ENCODE measurements at places on chromosomes 11 and 22. TPM values are rescaled to one million over a fixed set of nuclear protein-coding genes. Genes with fewer than 3 reads are reported as not detected.

Gene DEFB131B
- total RNA-seq = not detected

- peaks cover 16% of the 10 kb centered on the region for H3K4me1 ChIP-seq
- no peaks in the 10 kb centered on the region for H3K36me3 ChIP-seq
- no peak for DNase-seq
- H3K4me3 ChIP-seq = no peak overlapping the region
- no peak overlapping the region for H3K27ac ChIP-seq
These were observed 5.4 kb downstream of the FJX1 start for GRCh38 chr11:35623621-35624168.

- H3K4me3 ChIP-seq = no peak overlapping the region
- DNase-seq = no peak
- H3K36me3 ChIP-seq = no peaks in the 10 kb centered on the region
- H3K27me3 ChIP-seq = peaks cover 10% of the 10 kb centered on the region
- H3K27ac ChIP-seq = no peak overlapping the region
These were observed 784 bp downstream of the SULT4A1 start for GRCh38 chr22:43861529-43861928.

DNA sequence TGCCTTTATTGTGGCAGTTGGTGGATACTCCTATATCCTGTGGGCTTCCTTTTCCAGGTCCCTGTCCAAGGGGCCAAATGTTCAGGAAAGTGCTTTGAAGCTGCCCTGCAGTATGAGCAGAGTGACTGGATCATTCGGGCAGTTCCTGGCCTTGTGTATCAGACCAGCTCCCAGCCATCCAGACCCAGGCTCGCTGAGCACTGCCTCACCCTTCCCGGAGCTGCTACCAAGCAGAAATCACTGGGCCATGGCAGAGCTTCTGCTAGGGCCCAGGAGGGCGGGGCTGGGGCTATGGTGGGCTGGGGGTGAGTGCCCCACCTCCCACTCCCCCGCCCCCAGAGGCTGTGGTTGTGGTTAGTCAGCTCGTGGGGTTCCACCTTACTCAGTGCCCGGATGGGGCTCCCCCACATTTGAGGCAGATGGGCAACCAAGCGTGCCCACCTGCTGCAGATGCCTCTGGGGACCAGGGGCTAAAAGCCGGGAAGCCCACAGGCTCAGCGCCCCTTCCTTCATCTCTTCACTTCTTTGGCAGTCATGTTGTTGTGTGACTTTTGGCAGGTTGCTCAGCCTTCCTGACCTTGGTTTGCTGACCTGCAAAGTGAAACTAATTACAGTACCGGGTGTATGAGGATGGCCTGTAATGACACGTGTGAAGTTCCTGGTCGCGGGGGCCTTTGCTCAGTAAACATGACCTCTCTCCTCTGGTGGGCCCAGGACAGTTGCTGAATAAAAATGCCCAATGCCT, 2.1 kb upstream of the LRRC32 start:
- peak overlapping the region; percentile 91 for H3K27ac ChIP-seq
- no peaks in the 10 kb centered on the region for H3K36me3 ChIP-seq
- H3K4me3 ChIP-seq = no peak overlapping the region
- H3K4me1 ChIP-seq = peaks cover 17% of the 10 kb centered on the region
- no peak for DNase-seq
- no peaks in the 10 kb centered on the region for H3K27me3 ChIP-seq

DNA sequence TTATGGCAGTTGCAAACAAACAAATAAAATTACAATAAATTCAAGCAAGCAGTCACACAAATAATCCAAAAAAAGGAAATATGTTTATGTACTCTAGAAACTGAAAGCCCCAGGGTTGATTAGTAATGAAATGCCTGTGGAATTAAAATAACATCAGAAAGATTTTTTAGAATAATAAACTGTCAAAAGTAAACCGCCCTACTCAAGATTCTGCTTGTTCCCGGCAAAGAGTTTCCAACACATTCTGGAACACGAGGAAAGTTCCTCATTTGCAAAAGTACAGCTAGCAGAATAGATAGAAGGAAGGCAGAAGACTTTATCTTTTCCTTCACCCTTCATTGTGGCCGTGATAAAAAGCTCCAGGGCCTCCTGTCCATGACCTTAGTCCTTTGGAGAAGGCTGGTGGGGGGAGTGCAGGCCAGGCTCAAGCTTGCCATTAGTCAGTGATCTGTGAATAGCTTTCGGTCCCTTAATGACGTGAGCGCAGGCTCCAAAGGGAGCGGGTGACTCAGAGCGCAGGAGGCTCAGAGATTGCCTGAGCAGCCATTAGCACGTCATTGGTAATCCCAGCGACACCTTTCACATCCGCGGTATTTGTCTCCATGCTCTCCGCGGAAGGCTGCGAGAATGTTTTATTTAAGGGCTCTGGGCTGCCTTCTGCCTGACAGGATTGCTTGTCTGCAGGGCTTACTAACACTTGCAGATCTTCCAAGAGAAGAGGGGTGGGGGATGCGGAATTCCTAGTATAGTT, 458.3 kb downstream of the METTL15 start:
- H3K27me3 ChIP-seq = no peaks in the 10 kb centered on the region
- peak overlapping the region; percentile 23 for H3K4me3 ChIP-seq
- peak overlapping the region; percentile 65 for H3K27ac ChIP-seq
- no peaks in the 10 kb centered on the region for H3K4me1 ChIP-seq
- DNase-seq = peak; percentile 91

- H3K36me3 ChIP-seq = no peaks in the 10 kb centered on the region
- DNase-seq = no peak
- no peaks in the 10 kb centered on the region for H3K4me1 ChIP-seq
- no peaks in the 10 kb centered on the region for H3K27me3 ChIP-seq
These were observed 851.7 kb downstream of the OPCML start for GRCh38 chr11:132680584-132680983.

GRCh38 chr22:25757686-25758085, 15.7 kb downstream of the MYO18B start:
- H3K27me3 ChIP-seq = no peaks in the 10 kb centered on the region
- no peak for DNase-seq
- H3K27ac ChIP-seq = peak overlapping the region; percentile 87
- H3K4me3 ChIP-seq = no peak overlapping the region
- H3K4me1 ChIP-seq = peaks cover 16% of the 10 kb centered on the region

Gene ABCG4
- total RNA-seq = not detected

Gene PLAAT5
- total RNA-seq = 0.21 TPM

Gene GRM5
- total RNA-seq = 10.2 TPM

- peaks cover 25% of the 10 kb centered on the region for H3K36me3 ChIP-seq
- DNase-seq = peak; percentile 94
- peaks cover 15% of the 10 kb centered on the region for H3K4me1 ChIP-seq
- peak within 1 kb of the TSS; percentile 88 for H3K4me3 ChIP-seq
- H3K27me3 ChIP-seq = no peaks in the 10 kb centered on the region
These were observed at the start of gene PPP1CA for GRCh38 chr11:67401495-67402191. Gene PPP1CA, minus strand, starts transcription at chr11:67401858. Its CDS starts 76 bp downstream, at chr11:67401782.

Gene MSANTD2
- total RNA-seq = 21.4 TPM

Gene TSPAN32
- total RNA-seq = 1.9 TPM

GRCh38 chr11:7905549-7905948, 25.5 kb downstream of the OR10A6 start:
- H3K4me1 ChIP-seq = peaks cover 5% of the 10 kb centered on the region
- H3K27ac ChIP-seq = peak overlapping the region; percentile 56
- no peaks in the 10 kb centered on the region for H3K27me3 ChIP-seq
- H3K36me3 ChIP-seq = no peaks in the 10 kb centered on the region
- peak overlapping the region; percentile 25 for H3K4me3 ChIP-seq

- DNase-seq = no peak
- no peak overlapping the region for H3K27ac ChIP-seq
- no peaks in the 10 kb centered on the region for H3K27me3 ChIP-seq
- no peaks in the 10 kb centered on the region for H3K4me1 ChIP-seq
- H3K36me3 ChIP-seq = no peaks in the 10 kb centered on the region
These were observed 288.5 kb downstream of the KIRREL3 start for GRCh38 chr11:126711977-126712625.

- H3K27ac ChIP-seq = no peak overlapping the region
- peaks cover 11% of the 10 kb centered on the region for H3K4me1 ChIP-seq
- no peaks in the 10 kb centered on the region for H3K36me3 ChIP-seq
- no peak overlapping the region for H3K4me3 ChIP-seq
- H3K27me3 ChIP-seq = no peaks in the 10 kb centered on the region
These were observed 1.6 kb upstream of the BEST1 start for GRCh38 chr11:61948505-61948904.

- H3K4me3 ChIP-seq = no peak overlapping the region
- no peak overlapping the region for H3K27ac ChIP-seq
- peaks cover 4% of the 10 kb centered on the region for H3K4me1 ChIP-seq
These were observed 560.8 kb downstream of the ETS1 start for GRCh38 chr11:128026596-128026995.

- H3K4me1 ChIP-seq = no peaks in the 10 kb centered on the region
- H3K27me3 ChIP-seq = no peaks in the 10 kb centered on the region
- DNase-seq = no peak
- no peak overlapping the region for H3K27ac ChIP-seq
- H3K36me3 ChIP-seq = no peaks in the 10 kb centered on the region
These were observed 17.0 kb upstream of the CDON start for GRCh38 chr11:126079621-126080124.

Data from ascending aorta (tissue), 2 donors.